NCI-H1048 (cell line): ENCODE measurements at places on chromosomes 13 and 19.

GRCh38 chr13:37602733-37603381 lies 4.3 kb upstream of the POSTN start:
- no peak for DNase-seq

DNA sequence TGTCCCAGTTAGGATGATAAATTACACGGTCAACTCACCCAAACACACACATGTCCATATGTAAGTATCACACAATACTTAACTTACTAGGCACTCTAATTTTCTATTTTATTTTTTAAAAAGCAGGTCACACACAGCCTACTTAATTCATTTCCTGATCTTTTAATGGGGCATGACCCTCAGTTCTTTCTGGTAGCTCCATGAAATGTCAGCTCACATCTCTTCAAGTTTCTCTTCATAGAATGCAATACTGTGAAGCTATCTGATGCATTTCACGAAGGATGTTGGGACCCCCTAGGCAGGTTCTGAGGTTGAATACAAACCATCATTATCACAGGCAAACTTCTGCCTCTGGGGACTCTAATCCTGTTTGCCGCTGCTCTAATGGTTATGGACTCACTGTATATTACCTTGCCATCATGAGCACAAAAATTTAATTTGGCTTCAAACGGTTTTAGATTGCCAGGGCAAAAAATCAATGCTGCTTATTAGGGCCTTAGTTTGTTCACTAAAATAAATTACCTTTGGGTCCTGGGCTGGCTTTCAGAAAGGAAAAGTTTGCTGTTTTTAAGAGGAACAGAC lies 16.1 kb upstream of the DHRS12 start:
- no peak for DNase-seq

DNA sequence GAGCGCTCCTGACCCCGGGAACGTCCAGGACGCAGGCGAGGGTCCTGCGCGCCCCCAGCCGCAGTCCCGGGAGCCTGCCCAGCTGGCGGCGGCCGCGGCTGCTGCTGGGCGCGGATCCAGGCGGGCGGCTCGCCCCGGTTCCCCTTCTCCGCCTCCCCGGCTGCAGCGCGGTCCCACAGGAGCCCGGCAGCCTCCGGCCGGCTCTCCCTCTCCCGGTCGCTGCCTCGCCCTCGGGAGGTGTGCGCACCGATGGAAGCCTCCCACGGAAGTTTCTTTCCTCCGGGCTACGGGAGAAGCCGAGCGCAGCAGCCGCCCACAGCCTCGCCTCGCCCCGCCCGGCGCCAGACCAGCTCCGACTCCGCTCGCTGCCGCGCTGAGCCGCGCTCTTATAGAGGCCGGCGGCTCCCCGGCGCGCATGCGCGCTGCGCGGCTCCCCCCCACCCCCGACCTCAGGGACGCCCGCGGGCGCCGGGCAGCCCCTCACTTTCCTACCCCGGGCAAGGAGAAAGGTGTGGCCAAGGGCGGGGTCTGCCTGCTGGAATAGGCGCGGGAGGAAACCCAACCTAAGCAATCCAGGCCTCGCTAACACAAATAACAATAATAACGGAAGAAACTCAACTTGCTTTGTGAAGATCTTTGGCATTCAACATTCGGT lies at the start of gene SHISA2:
TSS of gene SHISA2 (minus strand) at position 360 of the 655 bp plus-strand sequence. CDS start 1,041 bp downstream, outside the sequence.
- peak; percentile 15 for DNase-seq

DNA sequence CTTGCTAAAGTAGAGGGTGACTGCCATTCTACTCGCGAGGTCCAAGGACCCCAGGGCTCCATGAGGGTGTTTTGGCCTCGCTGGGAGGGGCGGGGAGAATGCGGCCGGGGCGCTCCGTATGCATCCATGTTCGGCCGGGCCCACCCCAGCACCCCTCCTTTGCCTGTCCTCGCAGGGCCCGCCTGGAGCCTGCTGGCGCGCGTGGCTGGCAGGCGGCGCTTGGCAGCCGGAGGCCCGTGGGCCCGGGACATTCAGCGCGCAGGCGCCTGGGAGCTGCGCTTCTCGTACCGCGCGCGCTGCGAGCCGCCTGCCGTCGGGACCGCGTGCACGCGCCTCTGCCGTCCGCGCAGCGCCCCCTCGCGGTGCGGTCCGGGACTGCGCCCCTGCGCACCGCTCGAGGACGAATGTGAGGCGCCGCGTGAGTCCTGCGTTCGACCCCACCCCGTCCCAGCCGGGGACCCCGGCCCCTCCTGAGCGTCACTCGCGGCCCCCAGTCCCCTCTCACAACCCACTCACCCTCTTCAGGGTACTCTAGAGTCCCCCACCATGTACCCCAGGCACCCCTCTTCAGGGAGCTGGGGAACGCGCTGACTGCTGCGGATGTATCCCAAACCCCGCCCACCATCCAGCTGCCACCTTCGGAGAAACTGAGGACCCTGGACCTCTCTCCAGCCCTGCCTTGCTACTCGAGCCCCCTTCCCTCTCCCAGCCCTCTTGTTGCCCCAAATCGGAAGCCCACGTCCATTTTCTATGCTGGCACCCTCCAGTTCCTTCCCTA lies 4.1 kb downstream of the DLL3 start:
- DNase-seq = peak; percentile 63

GRCh38 chr13:105426441-105426840 lies 1109.0 kb downstream of the EFNB2 start:
- no peak for DNase-seq

DNA sequence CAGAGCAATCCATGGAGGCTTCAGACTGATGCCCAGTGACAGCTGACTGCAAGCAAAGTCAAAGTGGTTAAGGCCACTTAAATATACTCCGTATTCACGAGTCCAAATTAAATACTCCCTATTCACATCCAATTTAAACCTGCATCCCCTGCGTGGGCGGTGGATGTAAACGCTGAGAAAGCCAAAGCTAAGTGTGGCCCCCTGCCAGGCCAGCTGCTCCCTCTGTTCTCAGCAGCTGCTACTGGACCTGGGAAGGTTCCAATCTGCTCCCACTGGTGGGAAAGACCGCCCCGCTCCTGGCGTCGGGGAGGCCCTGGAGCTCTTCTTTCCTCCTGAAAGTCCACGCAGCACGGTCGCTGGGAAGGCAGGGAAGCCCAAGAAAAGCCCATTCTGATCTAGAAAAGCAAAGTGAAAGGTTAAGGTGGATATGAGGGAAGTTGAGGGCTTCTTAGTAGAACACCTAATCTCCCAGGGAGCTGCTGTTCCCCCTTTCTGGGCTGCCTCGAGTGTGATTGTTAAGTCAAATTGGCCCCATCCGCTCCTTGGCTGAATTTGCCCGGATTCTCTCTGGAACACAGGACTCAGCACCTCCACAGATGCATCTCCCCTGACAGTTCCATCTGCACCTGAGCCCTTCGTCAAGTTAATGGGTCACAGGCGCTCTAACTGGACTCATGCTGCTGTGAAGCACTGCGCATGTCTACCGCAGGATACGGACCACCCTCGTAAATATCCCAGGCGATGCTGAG lies 205.5 kb downstream of the USP12 start:
- DNase-seq = no peak

GRCh38 chr13:38086721-38087120 lies 217.1 kb upstream of the TRPC4 start:
- no peak for DNase-seq

DNA sequence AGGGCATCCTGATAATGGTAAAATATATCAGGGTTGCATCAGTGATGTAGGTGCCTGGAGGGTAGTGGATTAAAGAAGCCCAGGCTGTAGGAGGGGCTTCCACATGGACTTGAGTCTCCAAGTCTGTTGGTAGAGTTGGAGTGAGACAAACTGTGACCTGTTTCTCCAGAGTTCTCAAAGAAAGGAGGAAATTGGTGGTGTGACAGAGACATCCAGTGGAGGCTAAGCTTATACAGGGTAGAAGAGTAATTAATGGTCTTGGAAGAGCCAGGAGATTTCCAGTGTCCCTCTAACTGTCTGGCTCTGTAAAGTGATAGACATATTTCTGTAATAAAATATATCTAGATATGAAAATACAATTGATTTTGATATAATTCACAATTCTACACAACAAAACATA lies 61.1 kb downstream of the GPC5 start:
- no peak for DNase-seq

GRCh38 chr19:51407511-51408131 lies 9.8 kb downstream of the SIGLEC10 start:
- no peak for DNase-seq

DNA sequence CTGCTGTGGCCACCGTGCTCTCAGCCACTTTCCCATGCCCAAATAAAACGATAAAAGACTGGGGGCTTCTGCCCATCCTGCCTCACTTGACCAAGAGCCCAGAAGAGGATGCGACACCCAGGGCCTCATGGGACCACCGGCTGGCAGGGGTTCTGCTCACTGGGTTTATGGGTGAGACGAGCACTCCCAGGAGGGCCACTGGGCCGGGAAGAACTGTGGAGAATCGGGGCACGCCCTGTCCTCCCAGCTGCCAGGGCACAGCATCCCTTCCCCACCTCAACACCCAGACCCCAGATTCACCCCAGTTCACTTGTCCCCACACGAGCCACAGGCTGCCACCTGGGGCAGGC lies 4.7 kb upstream of the F10 start:
- DNase-seq = no peak

DNA sequence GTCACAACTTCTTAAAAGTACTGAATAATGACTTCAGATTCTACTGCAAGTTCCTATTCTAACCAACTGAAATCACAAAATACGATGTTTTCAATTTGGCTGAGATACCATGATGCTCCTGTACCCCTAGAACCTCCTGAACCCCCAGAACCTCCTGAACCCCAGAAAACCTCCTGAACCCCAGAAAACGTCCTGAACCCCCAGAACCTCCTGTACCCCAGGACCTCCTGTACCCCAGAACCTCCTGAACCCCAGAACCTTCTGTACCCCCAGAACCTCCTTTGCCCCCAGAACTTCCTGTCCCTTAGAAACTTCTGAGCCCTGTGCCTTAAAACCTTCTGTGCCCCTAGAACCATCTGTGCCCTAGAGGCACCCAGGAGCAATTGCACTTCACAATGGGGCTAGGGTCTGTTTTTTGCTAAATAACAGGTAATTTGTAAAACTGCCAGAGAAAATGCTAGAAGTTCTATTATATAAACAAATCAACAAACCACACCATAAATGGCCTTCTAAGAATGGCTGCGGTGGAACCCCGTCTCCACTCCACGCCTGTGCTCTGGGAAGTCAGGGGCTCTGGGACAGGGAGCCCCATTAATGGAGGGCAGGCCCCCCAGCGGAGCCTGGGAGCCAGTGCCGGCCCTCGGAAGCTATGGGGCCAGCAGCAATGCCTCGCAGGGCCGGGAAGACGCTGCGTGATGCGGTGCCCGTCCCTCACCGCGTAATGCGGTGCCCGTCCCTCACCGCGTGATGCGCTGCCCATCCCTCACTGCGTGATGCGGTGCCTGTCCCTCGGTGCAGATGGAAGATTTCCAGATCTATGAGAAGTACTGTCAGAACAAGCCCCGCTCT lies 21.3 kb upstream of the F7 start:
- no peak for DNase-seq

DNA sequence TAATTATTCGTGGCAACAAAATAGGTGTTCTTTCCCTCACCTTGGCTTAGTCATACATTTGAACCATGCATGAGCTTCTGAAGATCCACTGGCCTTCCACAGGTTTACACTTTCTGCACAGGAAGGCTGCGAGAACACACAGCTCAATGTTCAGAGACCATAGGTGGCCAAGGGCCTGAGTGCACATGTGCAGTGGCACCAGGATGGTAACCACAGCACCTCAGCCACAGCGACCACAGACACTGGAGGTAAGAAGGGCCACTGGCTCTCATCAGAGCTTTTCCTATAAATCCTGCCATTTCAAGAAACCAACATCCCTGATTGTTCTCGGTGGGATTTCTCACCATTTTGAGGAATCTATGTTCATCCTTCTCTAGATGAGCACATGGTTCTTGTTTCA lies 1.6 kb downstream of the DCLK1 start:
- DNase-seq = no peak

DNA sequence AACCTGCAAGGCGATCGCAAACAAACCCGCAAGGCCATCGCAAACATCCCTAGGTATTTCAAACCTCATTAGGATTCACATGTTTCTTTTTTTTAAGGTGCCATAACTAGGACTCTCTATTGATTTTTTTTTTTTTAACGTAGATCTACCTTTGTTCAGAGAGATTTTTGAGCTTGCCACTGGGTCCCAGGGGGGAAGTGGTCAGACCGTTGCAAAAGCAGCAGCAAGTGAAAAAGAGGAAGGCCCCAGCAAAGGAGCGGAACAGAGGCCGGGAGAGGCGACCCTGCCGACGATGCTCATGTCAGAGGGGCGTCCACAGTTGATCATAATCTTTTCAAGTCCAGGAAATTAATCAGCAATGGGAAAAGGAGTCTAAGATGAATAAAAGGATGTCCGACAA lies 32.7 kb upstream of the FLT1 start:
- no peak for DNase-seq

DNA sequence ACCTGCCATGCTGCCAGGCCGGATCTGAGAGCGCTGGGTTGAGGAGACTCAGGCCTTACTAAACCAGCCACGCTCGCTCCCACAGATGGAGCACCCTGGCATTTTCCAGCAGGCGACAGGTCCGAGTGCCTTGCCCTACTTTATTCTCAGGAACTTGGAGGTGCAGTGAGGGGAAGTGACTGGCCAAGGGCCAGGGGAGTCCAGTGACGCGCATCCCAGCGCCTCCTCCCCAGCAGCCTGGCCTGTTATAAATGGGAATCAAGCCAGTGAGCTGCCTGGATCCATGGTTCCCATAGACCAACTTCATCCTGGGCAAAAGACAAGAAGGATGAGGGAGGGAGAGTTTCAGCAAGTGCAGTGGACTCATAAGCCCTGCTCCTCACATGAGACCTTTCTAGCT lies 35.5 kb downstream of the TMED1 start:
- no peak for DNase-seq

DNA sequence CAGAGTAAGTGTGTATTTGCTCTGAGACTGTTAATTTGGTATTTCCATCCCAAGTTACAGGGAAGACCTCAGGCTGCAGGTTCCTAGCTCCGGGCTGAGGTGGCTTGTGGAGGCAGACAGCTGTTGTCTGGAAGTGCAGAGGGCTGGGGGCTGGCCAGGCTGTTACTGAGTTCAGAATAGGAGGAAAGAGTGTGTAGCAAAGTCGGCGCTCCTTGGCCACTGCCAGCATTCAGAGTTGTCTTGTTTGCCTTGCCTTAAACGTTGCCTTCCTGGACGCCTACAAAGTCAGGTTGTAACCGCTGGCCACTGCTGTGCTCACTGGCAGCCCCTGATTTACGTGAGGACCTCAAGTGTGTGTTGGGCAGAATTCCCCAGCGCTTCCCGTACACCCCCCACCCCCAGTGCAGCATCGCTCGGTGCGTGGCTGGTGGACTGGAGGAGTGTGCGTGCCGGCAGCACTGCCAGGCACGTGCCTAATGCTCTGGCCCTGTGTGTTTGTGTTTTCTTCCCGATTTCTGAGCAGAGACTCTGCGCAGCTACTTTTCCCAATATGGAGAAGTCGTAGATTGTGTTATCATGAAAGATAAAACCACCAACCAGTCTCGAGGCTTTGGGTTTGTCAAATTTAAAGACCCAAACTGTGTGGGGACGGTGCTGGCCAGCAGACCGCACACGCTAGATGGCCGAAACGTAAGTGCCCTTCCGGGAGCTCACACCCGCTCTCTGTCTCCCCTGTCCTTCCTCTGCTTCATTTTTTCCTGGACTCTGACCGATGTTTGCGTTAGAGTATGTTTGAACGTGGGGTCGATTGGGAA lies 10.5 kb downstream of the DAZAP1 start:
- no peak for DNase-seq

GRCh38 chr19:4016486-4016885 lies 8.9 kb downstream of the PIAS4 start:
- no peak for DNase-seq

GRCh38 chr13:51643882-51644281 lies 59.6 kb downstream of the WDFY2 start:
- DNase-seq = no peak
